NCI-H1092 (cell line): ENCODE measurements at places on chromosomes 6 and 20.

GRCh38 chr6:87378947-87379346, 28.8 kb upstream of the CFAP206 start:
- no peak for DNase-seq

GRCh38 chr6:17250237-17250636, 30.9 kb upstream of the RBM24 start:
- no peak for DNase-seq

- DNase-seq, result peak; percentile 71
Observed at GRCh38 chr20:23441850-23442313, 2.4 kb downstream of the CSTL1 start.

GRCh38 chr20:20897145-20897544, 184.7 kb upstream of the RALGAPA2 start:
- no peak for DNase-seq

- DNase-seq, result no peak
Observed at GRCh38 chr20:15895126-15895525, 678.1 kb downstream of the KIF16B start.

- DNase-seq, result no peak
Observed at GRCh38 chr6:143611580-143611979, 66.2 kb upstream of the PHACTR2 start.

- no peak for DNase-seq
Observed at GRCh38 chr6:123017104-123017682, 21.2 kb downstream of the CLVS2 start.

- no peak for DNase-seq
Observed at GRCh38 chr6:143262859-143263258, 187.6 kb downstream of the ADAT2 start.

DNA sequence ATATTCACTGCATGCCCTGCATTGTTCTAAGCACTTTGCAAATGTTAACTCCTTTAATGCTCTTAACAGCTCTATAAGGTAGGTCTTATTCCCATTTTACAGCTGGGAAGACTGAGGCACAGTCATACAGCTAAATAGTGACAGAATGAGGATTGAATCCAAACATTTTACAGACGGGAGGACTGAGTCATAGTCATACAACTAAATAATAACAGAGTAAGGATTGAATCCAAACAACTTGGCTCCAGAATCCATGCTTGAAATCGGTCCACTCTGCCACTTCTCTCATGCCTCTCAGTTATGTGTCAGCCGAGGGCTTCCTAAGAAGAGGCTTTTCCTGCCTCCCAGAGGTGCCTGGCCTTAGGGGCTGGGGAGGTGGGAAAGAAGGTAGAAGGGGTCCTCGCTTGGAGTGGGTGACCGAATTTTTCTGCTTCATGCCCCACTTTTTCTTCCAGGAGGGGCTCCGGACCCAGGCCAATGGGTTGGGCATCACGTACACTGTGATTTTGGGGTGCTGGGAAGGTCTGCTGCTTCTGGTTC, 137.4 kb upstream of the RNF24 start:
- DNase-seq, result no peak

DNA sequence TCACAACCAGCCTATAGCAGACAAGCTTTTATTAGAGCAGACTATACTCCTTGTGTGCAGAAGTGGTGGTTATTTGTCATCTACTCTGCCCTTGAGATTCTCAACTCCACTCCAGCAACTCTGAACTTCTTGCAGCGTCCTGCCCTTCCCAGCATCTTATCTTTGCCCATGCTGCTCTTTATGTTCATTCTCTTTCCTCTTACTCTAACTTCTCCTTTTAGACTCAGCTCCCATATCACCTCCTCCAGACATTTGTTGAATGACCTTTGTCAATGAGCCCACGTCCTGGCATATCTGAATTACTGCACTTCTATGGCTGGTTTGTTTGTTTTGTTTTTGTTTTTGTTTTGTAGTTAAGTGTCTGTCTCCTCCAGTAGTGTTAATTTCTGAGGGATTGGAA, 81.2 kb downstream of the KCNQ5 start:
- no peak for DNase-seq

GRCh38 chr6:156787569-156788492, 10.7 kb downstream of the ARID1B start:
- no peak for DNase-seq

GRCh38 chr6:161443848-161444247, 170.0 kb upstream of the AGPAT4 start:
- DNase-seq, result no peak

DNA sequence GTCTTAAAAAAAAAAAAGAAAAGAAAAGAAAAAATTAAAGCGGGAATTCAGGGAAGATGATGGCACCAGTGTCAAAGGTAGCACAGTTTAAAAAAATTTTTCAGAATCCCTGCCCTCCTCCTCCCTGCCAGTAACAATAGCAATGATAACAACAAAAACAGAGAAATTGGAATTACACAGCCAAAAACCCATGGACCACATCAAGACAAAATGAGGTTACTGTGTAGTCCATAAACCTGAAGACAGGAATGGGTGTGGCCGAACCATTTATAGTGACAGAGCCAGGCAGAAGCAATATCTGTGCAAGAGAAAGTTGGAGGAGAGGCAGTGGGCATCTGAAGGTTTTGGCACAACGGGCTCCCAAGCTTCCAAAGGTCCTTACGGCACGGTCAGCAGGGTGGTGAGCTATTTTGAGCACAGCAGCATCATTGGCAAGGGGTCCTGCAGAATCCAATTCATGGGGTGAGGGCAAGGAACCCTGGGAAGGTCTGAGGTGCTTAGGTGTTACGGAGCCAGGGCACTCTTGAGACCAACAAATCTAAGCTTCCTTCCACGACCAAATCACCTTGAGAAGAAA, 202.3 kb downstream of the GMPR start:
- DNase-seq, result no peak

DNA sequence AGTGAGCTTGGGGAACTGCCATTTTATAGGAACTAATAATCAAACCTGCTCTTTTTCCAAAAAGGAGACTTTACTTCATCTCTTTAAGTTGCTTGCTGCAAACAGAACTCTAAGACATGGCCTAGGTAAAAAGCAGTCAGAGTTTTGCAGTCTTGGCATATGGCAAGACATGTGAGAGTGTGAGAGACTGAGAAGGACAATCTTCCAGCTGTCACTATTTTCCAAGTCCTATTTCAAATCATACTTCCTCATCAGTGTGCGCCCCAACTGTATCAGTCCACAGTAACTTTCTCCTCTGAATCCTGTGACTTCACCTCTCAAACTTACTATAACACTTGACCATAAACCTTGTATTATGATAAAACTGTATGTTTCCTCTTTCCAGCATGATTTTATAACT, 10.4 kb downstream of the CALHM6 start:
- DNase-seq, result no peak

GRCh38 chr20:61801857-61802442, 263.7 kb downstream of the TAF4 start:
- no peak for DNase-seq

GRCh38 chr20:22924949-22925612, 110.0 kb upstream of the SSTR4 start:
- no peak for DNase-seq

DNA sequence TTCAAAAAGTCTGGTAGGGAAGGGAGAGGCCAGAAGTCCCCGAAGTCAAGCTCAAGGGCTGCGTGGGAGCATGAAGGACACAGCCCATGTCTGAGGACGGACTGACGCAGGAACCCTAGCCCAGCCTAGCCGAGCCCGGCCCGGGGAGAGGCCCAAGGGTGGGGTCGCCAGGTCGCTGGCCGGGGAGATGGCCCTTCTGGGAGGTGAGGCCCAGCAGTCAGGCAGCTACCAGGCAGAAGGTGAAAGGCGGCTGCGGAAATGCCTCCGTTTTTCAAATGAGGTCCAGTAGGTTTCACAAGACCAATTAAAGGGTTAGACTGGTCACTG, 44.6 kb downstream of the WDR27 start:
- no peak for DNase-seq

DNA sequence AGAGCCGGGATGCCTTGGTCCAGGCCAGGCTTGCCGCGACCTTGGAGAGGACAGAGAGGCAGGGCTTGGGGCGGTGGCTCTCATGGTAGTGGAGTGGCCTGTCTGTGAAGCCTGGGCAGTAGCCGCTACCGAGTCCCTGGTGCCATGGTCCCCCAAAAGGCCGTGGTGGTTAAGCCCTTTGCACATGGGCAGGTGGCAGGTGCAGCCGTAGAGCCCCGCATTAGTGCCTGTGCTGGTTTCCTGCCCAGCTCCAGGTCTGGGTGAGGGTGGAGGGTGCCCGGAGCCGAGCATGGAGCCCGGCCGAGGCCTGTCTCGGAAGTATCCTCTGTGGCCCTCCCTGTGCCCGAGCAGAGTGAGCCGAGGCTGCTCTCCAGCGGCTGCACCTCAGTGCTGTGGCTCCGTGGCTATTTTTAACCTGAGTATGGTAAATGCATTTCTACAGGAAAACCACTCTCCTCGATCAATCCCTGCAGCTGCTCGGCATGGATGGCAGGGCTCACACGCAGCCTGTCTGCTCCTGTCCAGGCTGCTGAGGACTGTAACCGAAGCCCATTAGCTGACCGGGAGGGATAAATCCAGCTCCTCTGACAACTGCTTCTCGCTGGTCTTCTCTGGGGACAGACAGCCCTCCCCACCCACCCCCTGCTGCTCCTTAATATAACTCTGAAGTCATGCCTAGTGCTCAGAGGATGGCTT, 36.3 kb upstream of the GATA5 start:
- no peak for DNase-seq

- no peak for DNase-seq
Observed at GRCh38 chr6:1437553-1438406, 48.4 kb downstream of the FOXF2 start.

- DNase-seq, result no peak
Observed at GRCh38 chr20:16562259-16562658, 11.0 kb downstream of the KIF16B start.

- no peak for DNase-seq
Observed at GRCh38 chr6:123306334-123306733, 310.3 kb downstream of the CLVS2 start.

DNA sequence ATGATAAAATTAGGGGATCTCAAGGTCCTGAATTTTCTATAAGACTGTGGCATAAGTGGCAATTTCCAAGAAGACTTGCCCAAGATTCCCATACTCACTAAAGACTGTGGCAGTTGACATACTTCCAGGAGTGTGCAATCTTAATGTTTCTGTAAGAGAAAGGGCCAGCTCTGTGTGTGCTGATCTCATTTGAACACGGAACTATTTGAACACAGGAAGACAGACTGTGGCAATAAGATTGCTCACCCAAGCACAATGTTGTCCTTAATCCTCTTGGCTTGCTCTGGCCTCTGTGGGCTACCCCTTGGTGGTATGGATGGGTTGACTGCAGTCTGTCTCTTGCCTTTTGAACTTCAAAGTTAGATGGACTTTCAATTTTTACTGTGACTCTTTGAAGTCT, 151.4 kb downstream of the PHF3 start:
- DNase-seq, result no peak

DNA sequence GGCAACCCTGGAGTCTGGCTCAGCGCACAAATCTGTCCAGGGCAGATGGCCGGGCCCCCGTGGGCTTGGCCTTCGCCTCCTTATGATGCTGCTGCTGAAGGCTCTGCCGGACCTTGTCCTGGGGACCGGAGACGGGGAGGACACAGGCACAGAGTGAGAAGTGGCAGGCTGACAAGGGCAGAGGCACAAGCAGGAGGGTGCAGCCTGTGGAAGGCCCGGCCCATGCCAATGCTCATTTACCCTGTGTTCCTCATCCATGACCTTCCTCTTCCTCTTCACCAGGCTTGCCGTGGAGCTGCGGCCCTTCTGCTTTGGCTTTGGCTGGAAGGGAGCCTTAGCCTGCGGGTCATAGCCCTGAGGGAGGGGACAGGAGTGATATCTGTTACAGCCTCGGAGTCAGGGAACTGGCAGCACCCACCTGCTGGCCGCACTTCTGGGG, 2.4 kb downstream of the B3GALT4 start:
- no peak for DNase-seq

- no peak for DNase-seq
Observed at GRCh38 chr20:53013183-53013582, 41.0 kb downstream of the TSHZ2 start.

DNA sequence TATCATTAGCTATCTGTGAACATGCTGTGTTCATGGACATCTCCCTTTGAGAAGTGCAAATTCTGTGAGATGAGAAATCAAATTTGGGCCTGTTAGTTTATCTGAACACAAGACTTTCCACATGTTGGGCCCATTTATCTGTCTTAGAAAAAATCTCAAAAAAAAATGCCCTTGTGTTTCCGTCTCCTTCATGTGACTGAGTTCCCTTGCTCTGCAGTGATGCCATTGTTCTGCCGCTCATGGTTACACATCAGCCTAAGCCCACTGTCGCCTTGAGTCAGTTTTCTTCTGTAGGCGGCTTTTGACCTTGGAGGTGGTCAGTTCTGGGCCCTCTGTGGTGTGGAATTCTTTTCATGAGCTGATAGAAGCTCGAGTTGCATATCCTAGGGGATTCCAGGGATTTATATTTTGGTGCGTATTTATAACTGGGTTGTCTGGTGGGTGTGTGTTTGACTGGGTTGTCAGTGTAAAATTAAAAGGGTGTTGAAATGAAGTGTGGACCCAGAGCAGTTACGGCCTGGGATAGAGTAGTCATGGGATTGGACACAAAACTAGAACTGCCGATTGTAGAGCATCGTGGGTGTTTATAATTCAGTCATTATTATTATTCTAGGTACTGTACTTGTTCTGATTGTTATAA, 156.7 kb downstream of the JARID2 start:
- no peak for DNase-seq

- no peak for DNase-seq
Observed at GRCh38 chr6:149484733-149485700, at the start of gene ZC3H12D. Gene ZC3H12D, minus strand, starts transcription at chr6:149485014. Its CDS starts 10,471 bp downstream, at chr6:149474543.

DNA sequence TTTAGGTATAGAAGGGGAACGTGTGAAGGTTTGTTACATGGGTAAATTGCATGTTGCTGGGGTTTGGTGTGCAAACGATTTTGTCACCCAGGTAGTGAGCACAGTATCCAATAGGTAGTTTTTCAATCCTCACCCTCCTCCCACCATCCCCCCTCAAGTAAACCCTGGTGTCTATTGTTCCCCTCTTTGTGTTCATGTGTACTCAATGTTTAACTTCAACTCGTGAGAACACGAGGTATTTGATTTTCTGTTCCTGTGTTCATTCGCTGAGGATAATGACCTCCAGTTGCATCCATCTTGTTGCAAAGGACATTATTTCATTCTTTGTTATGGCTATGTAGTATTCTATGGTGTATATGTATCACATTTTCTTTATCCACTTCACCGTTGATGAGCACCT, 11.6 kb upstream of the VNN1 start:
- DNase-seq, result no peak

- DNase-seq, result no peak
Observed at GRCh38 chr6:136090929-136091328, 159.2 kb downstream of the MTFR2 start.

DNA sequence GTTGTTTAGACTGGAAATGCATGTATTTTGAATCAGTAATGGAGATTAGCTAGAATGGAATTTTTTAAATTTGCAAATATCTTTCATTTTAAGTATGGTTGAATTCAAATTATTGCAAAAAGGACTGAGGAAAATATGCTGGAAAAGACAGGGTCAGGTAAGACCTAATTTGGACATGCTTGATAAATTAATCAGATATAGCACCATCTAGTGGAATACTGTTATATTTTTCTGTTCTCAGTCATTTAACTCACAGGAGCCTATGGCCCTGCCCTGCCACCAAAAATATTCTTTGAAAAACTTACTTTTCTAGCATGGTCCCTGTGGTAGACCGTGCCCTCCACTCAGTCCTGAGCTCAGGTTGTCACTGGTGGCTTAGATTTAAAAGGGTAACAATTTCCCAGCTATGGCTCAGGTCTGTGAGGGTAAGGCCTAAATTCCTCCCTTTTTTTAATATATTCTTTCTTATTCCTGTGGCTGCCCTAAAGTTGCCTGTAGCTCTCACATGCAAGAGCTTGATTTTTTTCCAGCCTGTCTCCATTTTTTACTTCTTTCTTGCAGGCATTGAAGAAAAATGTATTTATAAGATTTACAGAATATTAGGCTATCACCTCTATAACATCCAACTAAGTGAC, 25.3 kb upstream of the KIAA1586 start:
- no peak for DNase-seq

GRCh38 chr6:125919618-125920017, 37.0 kb upstream of the HINT3 start:
- DNase-seq, result no peak
